ENCODE measurements at places on chromosomes 16 and 17.

- DNase-seq = no peak
Observed at GRCh38 chr17:45763182-45763581, 20.9 kb upstream of the CRHR1 start.

GRCh38 chr17:57586196-57586740, 158.8 kb downstream of the CCDC182 start:
- DNase-seq = no peak

- peak; percentile 30 for DNase-seq
Observed at GRCh38 chr16:3461151-3461550, 17.7 kb downstream of the NAA60 start.

GRCh38 chr17:62051053-62051452, 14.0 kb downstream of the MED13 start:
- no peak for DNase-seq

- no peak for DNase-seq
Observed at GRCh38 chr17:34201225-34201624, 53.9 kb upstream of the CCL2 start.

GRCh38 chr17:42072323-42073187, 22.2 kb upstream of the C17orf113 start:
- no peak for DNase-seq

- DNase-seq = no peak
Observed at GRCh38 chr16:86338403-86339115, 171.8 kb upstream of the FOXF1 start.

DNA sequence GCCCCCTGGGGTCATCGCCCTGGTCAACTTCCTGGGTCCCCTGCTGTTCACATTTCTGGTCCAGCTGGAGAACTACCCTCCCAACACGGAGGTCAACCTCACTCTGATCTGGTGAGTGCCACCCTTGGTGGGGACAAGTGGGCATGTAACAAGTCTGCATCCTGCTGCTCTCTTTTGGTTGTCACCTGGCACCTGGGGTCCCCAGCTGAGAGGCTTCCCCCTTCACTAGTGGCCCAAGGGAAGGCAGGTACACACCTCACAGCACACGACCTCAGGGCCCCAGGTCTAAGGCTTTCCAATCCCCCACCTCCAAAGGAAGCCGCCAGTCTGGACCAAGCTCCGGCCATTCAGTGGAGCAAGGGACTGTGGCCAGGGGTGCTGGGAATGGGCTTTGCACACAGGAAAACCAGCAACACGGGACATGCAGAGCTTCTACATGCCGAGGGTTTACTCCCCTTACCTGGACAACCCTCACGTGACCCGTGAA, 4.4 kb downstream of the TMC8 start:
- DNase-seq = no peak

- DNase-seq = no peak
Observed at GRCh38 chr17:76751416-76751993, 13.6 kb downstream of the MFSD11 start.

GRCh38 chr16:78768226-78768625, 668.8 kb downstream of the WWOX start:
- no peak for DNase-seq

DNA sequence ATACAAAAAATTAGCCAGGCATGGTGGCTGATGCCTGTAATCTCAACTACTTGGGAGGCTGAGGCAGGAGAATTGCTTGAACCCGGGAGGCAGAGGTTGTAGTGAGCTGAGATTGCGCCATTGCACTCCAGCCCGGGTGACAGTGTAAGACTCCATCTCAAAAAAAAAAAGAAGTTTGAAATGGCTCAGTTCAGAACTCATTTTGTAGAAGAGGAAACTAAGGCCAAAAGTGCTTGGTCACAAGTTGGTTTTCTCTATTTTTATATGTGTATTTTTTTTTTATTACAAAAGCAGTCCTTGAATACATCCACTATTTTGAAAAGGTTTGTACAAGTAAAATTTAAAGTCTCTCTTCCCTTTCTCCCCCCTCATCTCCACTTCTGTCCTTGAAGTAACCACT, 5.5 kb downstream of the TAC4 start:
- no peak for DNase-seq

GRCh38 chr17:15918661-15919259, 26.2 kb upstream of the ADORA2B start:
- no peak for DNase-seq

DNA sequence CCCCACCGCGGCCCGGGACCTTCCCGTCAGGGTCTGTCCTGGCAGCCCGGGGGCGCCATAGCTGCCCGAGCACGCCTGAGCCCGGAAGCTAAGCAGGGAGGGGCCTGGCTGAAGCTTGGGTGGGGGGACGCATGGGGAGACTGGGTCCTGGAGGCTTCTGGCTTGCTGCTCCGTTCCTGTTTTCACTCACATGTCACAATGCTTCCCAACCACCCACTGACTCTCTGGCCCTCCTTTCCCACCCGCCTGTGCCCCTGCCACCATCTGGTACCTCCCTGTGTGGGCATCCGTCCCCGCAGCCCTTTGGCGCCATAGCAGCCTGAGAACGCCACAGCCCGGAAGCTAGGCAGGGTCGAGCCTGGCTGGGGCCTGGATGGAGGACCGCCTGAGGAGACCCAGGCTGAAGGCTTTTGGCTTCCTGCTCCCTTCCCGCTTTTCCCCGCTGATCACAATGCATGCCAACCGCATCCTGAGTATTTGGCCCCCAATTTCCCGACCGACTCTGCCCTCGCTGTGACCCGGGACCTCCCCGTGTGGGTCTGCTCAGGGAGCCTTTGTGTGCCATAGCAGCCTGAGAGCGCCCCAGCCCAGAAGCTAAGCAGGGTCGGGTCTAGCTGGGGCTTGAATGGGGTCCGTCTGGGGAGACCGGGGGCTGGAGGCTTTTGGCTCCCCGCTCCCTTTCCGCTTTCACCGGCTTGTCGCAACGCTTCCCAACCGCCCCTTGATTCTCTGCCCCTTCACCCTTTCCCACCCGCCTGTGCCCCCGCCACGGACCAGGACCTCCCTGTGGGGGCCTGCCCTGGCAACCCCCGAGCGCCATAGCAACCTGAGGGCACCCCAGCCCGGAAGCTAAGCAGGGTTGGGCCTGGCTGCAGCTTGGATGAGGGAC, 2290.1 kb downstream of the TP53TG3F start:
- DNase-seq = no peak

- DNase-seq = no peak
Observed at GRCh38 chr17:19418251-19418992, 7.4 kb downstream of the RNF112 start.

GRCh38 chr17:76241204-76241538, 878 bp upstream of the RNF157 start:
- DNase-seq = no peak
